Bronchus fibroblast of lung (primary cell): ENCODE measurements at places on chromosomes 16 and 17. TPM values are rescaled to one million over a fixed set of nuclear protein-coding genes. Genes with fewer than 3 reads are reported as not detected.

CCL16 gene
- not detected in 2 replicates for total RNA-seq

KRTAP2-2 gene
- total RNA-seq = not detected in 2 replicates

TEX14 gene
- total RNA-seq = not detected in 2 replicates

CA4 gene
- not detected in 2 replicates for total RNA-seq

ICAM2 gene
- total RNA-seq = 1.3 and 1.8 TPM in 2 replicates

SMIM36 gene
- not detected in 2 replicates for total RNA-seq
